ENCODE measurements at places on chromosomes 12 and 14.

DNA sequence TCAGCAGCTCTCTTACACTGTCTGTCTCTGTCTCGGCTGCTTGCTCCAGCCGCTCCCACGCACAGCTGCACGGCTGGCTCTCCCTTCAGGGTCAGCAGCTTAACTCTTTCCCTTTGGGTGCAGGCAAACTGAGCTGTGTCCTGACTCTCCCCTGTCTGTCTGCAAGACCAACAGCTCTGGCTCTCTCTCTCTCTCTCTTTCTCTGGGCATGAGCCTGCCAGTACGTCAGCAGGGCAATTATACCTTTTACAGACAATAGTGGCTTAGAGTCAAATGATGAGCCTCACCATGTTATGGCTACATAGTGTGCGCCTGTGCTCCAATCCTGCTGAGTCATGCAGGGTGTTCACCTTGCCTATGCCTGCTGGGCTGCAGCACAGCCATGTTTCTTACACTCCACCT is 120.5 kb upstream of the DDHD1 start:
- no peak for DNase-seq

DNA sequence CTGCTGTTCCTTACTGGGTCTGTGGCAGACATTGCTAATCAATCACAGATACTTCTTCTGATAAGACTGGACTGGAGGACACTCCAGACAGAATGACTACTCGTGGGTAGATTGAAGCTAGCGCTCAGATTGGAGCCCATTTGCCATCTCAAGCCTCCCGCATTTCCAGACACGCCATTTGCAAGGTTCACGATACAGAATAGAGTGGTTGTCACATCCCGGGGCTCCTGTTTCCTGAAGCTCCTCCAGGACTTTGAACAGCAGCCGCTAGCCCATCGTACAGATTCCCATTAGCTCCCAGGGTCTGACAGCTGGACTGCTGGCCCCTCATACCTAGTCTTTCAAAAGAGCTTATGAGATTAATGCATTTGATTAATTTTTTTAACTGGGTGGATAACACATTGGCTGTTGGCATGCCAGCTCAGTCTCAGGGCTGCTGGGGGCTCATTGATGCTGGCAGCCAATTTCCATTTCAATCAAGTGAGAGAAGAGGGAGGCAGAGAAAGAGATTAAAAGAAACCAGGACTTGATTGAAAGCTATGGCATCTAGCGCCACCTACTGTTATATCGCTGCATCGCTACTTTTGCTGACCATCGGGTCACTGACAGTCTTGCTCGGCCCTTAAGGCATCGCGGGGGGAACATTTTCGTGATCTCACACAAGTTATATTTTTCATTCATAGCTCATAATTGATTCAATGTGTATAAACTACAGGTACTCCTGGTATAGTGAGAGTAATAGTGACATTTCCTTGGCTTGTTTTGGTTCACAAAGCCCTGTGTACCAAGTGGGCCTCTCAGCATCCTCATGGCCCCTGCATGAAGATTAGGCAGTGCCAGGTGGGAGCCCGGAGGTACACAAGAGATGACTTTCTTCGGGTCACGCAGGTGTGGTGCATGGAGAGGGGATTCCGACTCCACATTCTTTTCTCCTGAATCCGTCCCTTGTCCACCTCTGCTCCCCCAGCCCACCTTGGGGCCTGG is 78.6 kb downstream of the CCDC60 start:
- DNase-seq = peak; percentile 27

- no peak for DNase-seq
These were observed 230.0 kb downstream of the ZFP36L1 start for GRCh38 chr14:68562911-68563250.

DNA sequence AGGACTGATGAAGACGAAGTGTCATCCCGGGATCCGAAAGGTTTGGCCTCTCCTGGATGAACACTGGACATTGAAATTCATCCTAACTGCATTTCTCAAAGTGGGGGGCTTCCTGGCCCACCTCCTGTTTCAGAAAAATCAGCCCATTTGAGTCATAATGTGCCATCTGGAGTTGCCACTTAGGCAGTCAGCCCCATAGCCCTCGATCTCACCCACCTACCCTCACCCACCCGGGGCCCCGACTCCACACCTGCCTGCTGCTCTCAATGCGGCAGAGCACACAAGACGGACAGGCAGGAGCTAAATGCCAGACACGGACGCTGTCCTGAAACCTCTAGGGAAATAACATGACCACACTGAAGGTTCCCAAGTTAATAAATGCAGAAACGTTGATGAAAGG is 12.6 kb downstream of the DLK1 start:
- DNase-seq = no peak

- DNase-seq = no peak
These were observed 9.9 kb downstream of the GTSF1 start for GRCh38 chr12:54463484-54463883.
